Kidney epithelial cell (primary cell): ENCODE measurements at places on chromosomes 3 and 15.

GRCh38 chr3:122755491-122755890, 38.1 kb downstream of the HSPBAP1 start:
- no peak for DNase-seq

GRCh38 chr15:71461748-71462147, 346.5 kb downstream of the THSD4 start:
- DNase-seq: no peak

DNA sequence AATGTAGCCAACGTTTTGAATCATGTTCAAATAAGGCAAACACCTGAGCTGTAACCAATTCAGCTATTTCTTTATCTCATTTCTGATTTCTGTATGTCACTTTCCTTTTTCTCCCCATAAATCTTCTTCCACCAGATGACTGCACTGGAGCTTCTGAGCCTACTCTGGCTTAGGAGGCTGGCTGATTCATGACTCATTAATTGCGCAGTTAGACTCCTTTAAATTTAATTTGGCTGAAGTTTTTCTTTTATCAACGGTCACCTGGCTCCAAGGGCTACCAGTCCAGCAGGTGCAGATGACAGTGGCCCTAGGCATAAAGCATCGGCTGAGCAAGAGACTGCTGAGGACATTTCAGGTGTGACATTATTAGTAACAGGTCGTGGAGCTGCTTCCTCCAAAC, 39.6 kb upstream of the ITGA11 start:
- DNase-seq: no peak

DNA sequence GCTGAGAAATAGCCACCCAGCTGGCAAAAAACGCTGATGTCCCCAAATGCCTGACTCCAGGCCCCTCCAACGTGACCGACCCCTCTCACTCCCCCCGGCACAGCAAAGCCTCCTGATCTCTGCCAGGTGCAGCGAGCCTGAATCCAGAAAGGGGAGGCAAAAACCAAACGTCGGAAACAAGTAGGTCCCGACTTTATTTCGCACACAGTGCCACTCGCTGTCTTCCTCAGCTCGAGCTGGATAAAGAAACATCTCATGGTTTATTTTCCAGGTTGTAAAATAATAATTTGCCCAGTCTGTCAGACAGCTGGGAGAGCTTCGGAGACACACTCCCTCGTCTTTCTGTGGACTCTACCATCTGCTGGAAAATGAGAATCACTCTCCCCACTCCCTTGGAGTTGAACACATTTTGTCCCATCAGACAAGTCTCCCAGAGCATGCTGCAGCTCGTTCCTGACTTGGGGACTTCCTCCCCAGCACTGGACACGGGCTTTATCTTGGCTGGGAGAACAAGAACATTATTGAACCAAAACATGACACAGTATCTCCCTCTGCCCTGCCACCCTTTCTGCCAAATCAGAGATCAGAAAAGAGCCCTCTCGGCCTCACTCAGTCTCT, 142.8 kb downstream of the NUP210 start:
- no peak for DNase-seq

GRCh38 chr3:33402936-33403335, 37.3 kb downstream of the UBP1 start:
- DNase-seq: no peak

DNA sequence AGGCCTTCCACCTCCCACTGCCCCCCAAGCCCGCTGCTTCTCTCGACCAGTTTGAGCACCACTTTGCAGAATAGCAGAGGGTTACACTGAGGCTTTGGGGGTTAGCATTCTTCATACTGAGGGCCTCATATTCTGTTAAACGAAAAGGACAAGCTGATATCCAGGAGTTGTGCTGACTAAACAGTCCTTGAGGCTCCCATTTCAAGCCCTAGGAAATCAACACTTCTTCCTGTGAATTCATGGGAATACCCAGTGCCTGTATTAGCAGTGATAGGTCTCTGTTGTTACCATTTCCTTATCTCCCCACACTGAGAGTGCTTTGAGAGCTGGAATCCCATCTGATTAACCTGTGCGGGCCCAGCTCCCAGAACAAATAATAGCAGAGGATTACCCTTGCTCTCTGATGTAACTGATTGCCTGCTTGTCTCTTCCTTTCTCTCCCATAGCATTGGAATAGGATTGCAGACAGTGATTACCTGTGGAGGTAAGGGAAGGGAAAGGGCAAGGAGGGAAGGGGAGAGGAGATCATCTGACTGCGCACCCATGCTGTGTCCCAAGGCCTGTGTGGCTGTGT, 930 bp downstream of the FBXW12 start:
- no peak for DNase-seq
